ENCODE measurements at places on chromosomes 7 and 10. TPM values are rescaled to one million over a fixed set of nuclear protein-coding genes. Genes with fewer than 3 reads are reported as not detected.

GRCh38 chr10:130729876-130730275 lies 581.6 kb downstream of the TCERG1L start:
- no peak for DNase-seq

- no peak for DNase-seq
These were observed 11.7 kb downstream of the CPA5 start for GRCh38 chr7:130356121-130356875.

GRCh38 chr10:3783316-3783681 lies 1.7 kb downstream of the KLF6 start:
- peak; percentile 25 for DNase-seq

- DNase-seq = no peak
These were observed 6.6 kb downstream of the ADRA2A start for GRCh38 chr10:111083222-111084095.

ANK3 gene
- total RNA-seq = 45.2 TPM

POLL gene
- total RNA-seq = 36.3 TPM

DNA sequence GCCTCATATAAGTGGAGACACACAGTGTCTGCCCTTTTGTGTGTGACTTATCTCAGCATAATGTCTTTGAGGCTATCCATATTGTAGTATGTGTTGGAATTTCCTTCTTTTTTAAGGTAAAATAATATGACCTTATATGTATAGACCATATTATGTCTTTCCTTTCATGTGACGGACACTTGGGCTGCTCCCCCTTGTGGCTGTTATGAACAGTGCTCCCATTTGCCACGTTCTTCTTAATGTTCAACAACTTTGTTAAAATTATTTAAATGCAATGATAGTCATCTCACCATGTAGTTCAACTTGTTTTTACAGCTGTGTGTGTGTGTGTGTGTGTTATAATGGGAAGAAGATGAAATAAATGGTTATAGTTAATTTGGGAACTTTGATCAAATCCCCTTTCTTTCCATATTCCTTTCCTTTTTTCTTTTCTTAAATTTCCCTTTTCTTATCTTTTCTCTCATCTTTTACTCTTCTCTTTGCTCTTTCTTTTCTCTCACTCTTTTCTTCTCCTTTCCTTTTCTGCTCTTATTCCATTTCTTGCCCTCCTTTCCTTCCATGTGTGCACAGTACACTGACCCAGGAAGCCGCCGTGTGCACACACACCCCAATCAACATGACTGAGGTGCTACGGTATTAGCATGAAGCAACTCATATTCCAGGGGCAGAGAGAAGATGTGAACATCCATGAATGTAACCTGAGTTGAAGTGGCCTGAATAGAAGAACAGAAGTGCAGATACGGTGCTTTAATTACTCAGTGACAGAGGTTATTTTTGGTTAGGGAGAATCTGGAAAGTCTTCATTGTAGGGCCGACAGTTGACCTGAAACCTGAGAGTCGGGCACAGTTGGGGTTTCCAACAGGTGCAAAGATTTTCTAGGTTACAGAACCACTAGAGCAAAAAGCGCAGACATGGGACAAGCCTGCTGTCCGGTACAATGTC lies 596.6 kb downstream of the SDK1 start:
- DNase-seq = no peak

DNA sequence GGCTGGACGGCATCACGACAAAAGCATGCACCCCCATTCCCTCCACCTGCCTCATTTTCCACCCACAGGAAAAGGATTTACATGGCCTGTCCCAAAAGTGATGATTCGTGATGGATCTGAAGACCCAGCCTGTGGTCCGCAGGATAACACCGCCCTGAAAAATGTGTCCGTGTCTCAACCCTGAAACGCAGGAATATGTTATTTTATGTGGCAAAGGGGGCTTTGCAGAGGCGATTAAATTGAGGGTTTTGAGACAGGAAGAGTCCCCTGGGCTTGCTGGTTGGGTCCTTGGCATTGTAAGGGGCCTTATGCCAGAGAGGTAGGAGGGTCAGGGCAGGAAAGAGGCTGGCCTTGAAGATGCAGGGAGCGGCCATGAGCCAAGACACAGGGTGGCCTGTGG lies 80.2 kb upstream of the PPP2R2D start:
- DNase-seq = no peak

- no peak for DNase-seq
These were observed 15.5 kb upstream of the JAZF1 start for GRCh38 chr7:28195910-28196620.

GRCh38 chr10:64039198-64039597 lies 518.0 kb downstream of the REEP3 start:
- no peak for DNase-seq

- no peak for DNase-seq
These were observed 56.6 kb downstream of the CSGALNACT2 start for GRCh38 chr10:43194859-43195258.

- DNase-seq = no peak
These were observed 62.7 kb downstream of the GRM3 start for GRCh38 chr7:86706406-86706805.

GRCh38 chr7:104895522-104896236 lies 118.3 kb upstream of the KMT2E start:
- DNase-seq = no peak

PODXL gene
- 21.4 TPM for total RNA-seq

OGDHL gene
- 10.6 TPM for total RNA-seq

DNA sequence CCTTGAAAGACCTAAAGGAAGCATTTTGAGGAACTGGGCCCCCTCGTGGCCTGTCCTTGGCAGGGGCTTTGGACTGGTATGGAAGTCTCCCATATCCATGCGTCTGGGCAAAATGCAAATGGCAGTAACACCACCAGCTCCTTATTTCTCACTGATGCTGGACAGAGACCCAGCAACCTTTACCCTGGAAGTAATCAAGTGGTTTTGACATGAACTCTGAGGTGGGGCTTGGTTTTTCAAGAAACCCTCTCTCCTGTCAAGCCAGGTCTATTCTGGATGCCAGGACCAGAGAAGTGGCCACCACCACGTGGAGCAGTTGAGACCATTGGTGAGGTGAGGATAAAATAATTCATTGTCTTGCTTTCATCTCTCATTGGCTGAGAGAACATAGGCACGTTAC lies 84.4 kb downstream of the OTUD1 start:
- DNase-seq = no peak

DNA sequence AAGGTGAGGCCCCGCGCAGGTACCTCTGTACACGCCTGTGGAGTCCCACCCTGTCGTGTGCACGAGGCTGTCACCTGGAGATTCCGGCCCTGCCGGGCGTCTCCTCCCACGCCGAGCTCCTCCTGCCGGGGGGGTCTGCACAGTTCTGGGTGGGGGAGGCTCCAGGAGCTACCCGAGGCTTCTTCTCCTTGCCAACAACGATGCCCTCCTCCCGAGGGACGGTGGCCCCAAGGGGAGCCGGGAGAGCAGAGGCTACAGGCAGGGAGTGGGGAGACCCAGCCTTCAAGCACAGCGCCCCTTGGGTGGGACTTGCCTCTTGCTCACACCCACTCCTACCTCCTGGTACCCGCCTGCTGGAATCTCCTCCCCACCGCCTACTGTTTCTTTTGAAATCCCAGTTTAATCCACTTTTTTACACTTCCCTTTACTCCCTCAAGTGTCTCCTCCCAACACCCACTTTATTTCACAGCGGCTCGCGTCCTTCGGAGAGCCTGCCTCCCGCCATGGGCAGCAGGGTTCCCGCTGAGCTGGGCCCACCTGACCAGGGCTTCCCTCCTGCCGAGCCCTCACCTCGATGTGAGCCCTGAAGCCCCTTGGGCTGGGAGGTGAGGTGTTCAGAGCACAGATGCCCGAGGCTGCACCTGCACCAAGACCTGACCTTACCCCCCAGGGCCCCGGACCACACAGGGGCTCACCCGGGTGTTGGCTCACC lies 338.1 kb downstream of the DNAJB6 start:
- no peak for DNase-seq

DNA sequence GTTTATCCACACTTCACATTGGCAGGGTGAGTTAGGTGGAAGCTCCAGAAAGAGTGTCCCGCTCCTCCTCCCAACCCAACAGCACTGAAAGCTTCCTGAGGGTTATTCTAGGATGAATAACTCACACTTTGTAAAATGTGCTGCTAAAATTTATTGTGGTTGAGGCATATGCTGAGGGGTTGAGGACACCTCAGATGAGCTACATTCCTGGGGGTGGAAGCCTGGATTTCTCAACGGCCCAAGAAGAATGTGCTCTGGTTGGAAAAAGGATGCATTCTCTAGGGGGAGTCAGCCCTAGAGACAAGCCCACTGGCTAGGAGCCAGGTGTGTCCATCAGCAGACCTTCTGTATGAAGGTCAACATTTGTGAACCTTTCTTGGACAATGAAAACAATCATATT lies 91.5 kb upstream of the PDE1C start:
- no peak for DNase-seq

DNA sequence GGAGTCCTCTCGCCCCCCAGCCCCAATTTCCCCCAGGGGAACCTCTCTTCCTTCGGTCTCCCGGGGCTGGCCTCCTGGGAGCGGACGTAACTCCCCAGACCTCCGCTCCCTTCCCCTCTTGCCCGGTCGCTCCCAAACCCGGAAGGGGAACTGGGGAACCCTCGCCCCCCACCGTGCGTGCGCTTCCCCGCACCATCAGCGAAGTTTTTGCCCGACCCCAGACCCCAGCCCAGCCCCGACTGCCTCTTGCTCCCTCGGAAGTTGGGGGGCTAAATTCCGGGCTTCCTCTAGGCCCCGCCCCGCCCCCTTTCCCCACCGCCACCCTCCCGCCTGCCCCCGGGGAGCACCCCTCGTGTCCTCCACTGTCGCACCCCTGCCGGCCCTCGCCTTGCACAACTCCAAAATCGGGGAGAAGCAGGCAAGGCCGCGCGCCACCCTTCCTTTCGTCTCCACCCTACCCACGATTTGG lies 436 bp downstream of the GNB2 start:
- DNase-seq = no peak

- DNase-seq = no peak
These were observed 176.1 kb upstream of the KLF6 start for GRCh38 chr10:3961082-3961481.

DNA sequence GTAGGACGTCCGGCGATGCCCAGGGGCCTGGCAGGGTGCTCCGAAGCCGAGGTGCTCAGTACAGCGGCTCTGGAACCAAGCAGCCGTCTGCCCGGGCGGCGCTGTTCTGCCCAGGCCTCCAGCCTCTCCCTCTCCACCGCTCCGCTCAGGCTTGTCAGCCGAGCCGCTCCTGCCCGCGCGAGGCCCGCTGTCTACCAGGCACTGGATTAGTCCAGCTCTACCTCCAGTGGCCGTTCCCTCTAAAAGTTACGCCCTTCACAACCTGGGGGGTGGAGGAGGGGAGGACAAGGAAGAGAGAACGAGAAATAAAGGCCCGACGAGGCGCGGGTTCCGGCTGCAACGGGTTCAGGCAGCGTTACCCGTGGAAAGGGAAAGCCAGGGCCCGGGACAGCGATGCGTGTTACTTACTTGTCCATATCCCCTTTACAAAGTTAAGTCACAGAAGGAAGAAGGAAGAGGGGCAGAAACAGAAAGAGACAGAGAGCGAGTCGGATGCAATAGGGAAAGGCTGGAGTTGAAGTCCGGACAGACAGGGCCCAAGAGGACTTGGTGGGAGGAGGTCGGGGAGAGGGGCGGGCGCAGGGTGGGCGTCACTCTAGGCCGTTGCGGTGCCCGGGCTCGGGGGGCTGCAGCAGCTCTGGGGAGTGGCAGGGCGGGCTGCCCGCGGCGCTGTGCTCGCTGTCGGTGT lies 2.8 kb downstream of the SP8 start:
- no peak for DNase-seq

UCMA gene
- not detected for total RNA-seq

DNA sequence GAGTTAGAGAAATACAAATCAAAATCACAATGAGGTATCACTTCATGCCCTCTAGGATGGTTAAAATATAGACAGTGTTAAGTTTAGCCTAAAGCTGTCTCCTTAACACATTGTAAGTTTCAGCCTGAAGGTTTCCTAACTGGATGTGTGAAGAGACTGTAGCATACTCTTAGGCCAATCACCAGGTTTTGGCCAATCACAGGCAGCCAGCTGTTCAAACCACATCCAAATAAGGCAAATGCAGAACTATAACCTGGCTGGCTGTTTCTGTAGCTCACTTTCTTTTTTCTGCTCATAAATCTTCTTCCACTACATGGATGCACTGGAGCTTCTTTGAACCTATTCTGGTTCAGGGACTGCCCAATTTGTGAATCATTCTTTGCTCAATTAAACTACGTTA lies 19.7 kb downstream of the ESYT2 start:
- DNase-seq = no peak

Measured in neural crest cell (in vitro differentiated cells).